ENCODE measurements at places on chromosomes 2 and 18. TPM values are rescaled to one million over a fixed set of nuclear protein-coding genes. Genes with fewer than 3 reads are reported as not detected.

DNA sequence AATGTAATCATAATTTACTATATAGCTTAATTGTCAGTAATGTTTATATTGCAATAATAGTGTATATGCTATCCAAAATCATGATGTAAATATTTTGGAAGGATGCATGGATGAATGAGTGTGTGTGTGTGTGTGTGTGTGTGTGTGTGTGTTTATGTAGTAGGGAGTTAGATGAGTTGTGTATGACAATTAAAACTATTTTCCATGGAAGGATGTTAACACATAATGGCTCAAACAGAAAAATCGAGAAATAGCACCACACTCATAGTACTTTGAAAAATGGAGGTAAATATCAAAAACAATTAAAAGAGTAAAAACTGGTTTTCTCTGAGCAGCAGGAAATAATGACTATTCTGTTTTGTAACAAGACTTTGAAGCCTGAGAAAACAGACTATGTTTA, 8.1 kb upstream of the IL36A start:
- no peak overlapping the region for H3K27ac ChIP-seq
- H3K4me1 ChIP-seq = no peaks in the 10 kb centered on the region
- no peaks in the 10 kb centered on the region for H3K36me3 ChIP-seq
- no peak for DNase-seq
- H3K4me3 ChIP-seq = no peak overlapping the region
- no peaks in the 10 kb centered on the region for H3K27me3 ChIP-seq

GRCh38 chr18:34525244-34525643, 184.9 kb upstream of the DTNA start:
- H3K36me3 ChIP-seq = no peaks in the 10 kb centered on the region
- no peak overlapping the region for H3K27ac ChIP-seq
- peaks cover 24% of the 10 kb centered on the region for H3K4me1 ChIP-seq
- no peak for DNase-seq
- no peak overlapping the region for H3K4me3 ChIP-seq

- no peak overlapping the region for H3K27ac ChIP-seq
- no peak overlapping the region for H3K4me3 ChIP-seq
- no peak for DNase-seq
- H3K36me3 ChIP-seq = no peaks in the 10 kb centered on the region
- no peaks in the 10 kb centered on the region for H3K27me3 ChIP-seq
Measured at GRCh38 chr2:226818930-226819329, 16.9 kb upstream of the RHBDD1 start.

GRCh38 chr18:25561918-25562317, 210.0 kb upstream of the ZNF521 start:
- no peaks in the 10 kb centered on the region for H3K27me3 ChIP-seq
- DNase-seq = no peak
- H3K4me1 ChIP-seq = no peaks in the 10 kb centered on the region
- no peak overlapping the region for H3K4me3 ChIP-seq

DNA sequence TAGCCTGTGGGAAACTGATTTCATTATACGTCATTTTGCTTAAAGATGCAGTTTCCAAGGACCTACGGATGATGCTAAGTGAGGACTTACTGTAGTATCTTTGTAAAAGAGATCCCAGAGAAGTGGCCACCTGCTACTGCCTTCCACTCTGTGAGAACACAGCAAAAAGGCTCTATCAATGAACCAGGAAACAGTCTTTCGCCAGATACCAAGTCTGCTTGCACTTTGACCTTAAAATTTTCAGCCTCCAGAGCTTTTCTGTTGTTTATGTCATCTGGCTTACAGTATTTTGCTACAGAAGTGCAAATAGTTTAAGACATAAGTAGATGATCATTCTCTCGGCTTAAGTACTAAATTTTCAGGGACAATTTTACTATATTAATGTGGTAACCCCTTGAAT, 847.9 kb upstream of the CHAC2 start:
- H3K36me3 ChIP-seq = no peaks in the 10 kb centered on the region
- no peaks in the 10 kb centered on the region for H3K27me3 ChIP-seq
- H3K4me1 ChIP-seq = peaks cover 7% of the 10 kb centered on the region
- no peak overlapping the region for H3K27ac ChIP-seq
- no peak overlapping the region for H3K4me3 ChIP-seq

HOXD8 gene
- total RNA-seq = 0.67 TPM

ZNF385B gene
- total RNA-seq = 0.22 TPM

Measured in pancreas (tissue), 10 donors.